ENCODE measurements at places on chromosomes 2 and 18. TPM values are rescaled to one million over a fixed set of nuclear protein-coding genes. Genes with fewer than 3 reads are reported as not detected.
A peak's percentile ranks its signal among the peaks of the same experiment; 100 is the strongest.

The PLGLB1 gene
- 0.96 TPM for total RNA-seq

The HRH4 gene
- not detected for total RNA-seq

GRCh38 chr2:111194835-111195621 lies 74.3 kb downstream of the BCL2L11 start:
- peak; percentile 41 for DNase-seq

The SCN1A gene
- 0.06 TPM for total RNA-seq

The TEX44 gene
- not detected for total RNA-seq

DNA sequence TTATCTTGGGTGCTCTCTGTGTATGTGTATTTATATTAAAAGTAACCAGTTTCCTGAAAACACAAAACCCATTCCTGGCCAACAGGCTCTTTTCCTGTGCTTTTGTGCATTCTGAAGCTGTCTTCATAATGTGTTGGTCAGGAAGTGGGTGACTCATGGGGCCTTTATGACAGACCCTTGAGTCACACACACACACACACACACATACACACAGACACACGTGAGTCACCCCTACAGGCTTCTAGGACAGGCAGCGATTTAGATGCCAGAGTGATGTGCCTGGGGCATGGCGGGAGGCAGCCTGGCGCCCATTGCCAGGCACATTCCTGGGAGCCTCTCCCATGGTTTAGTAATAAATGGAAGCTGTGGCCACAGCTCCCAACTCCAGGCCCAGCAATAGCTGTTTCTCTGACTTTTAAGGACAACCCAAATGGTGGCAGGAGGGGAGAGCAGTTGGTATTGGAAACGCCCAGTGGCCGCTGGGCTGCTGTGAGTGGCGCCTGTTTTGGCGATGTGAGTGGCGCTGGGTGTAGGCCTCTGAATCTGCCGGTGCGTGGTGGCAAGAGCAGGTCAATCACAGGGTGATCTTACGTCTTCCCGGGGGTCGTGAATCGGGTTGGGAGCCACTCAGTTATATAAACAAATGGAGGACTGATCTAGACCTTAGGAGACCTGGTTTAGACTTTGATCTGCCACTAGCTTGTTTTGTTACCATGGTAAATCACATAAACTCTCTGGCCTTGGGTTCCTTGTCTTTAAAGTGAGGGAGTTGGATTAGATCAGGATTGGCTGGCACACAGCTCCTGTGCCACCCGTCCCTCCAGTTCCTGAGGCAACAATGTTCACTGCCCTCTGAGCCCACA lies 150.7 kb upstream of the DLX2 start:
- DNase-seq = peak; percentile 100

The SLC66A2 gene
- total RNA-seq = 53.3 TPM
